ENCODE measurements at places on chromosomes 4 and X.

- no peak for DNase-seq
These were observed 1837.0 kb upstream of the PCDH7 start for GRCh38 chr4:28883211-28883610.

DNA sequence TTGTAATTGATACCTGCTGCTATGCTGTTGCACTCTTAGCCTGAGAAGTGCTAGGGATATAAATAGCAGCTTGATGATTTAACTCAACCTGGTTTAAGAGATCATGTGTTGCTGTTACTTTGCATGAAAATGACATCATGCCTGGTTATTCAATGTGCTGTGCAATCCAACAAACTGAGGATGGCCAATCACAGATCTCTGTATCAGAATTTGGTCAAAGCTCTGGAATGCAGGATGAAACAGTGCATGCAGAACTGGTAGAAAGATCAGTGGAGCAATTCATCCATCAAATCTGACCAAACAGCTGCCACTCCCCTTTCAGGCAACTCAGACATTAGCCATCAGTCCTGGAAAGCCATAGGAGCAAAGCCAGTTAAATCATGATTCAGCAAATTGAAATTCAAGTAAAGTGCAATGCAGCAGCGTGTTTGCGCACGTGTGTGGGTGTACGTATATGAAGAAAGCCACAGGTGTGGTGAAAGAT, 160.3 kb upstream of the RASGEF1B start:
- DNase-seq, result no peak

DNA sequence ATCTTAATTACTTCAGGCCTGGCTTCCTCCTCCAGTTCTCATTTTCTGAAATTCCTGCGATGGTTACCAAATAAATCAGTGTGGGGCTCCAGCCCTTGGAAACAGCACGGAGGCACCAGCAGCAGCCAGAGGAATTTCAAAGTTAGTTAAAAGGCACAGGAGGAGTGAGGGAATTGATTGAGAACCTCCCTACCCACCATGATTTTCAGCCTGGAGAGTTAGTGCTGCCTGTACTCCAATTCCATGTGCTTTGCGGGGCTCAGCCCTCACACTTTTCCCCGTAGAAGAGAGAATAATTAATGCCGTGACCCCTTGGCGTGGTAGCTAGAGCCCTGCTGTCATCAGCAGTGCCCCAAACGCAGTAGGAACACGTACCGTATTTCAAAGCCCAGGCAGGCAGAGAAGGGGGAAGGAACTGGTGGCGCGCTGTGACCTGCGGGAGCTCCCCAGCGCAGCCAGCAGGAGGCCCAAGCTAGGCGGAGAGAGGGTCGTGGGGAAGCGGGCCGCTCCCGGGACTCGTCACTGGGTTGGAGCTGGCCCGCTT, 84.0 kb upstream of the IGFBP7 start:
- DNase-seq, result peak; percentile 15

GRCh38 chr4:154464654-154465053, 26.9 kb downstream of the DCHS2 start:
- no peak for DNase-seq

- no peak for DNase-seq
These were observed 75.6 kb upstream of the GPR50 start for GRCh38 chrX:151100799-151101198.

GRCh38 chrX:78747489-78747888, at the start of gene LPAR4:
Gene LPAR4 (plus strand): TSS chrX:78747720. CDS start chrX:78754870, 7,150 bp downstream.
- no peak for DNase-seq

- no peak for DNase-seq
These were observed 17.9 kb downstream of the SMIM14 start for GRCh38 chr4:39620551-39621313.

DNA sequence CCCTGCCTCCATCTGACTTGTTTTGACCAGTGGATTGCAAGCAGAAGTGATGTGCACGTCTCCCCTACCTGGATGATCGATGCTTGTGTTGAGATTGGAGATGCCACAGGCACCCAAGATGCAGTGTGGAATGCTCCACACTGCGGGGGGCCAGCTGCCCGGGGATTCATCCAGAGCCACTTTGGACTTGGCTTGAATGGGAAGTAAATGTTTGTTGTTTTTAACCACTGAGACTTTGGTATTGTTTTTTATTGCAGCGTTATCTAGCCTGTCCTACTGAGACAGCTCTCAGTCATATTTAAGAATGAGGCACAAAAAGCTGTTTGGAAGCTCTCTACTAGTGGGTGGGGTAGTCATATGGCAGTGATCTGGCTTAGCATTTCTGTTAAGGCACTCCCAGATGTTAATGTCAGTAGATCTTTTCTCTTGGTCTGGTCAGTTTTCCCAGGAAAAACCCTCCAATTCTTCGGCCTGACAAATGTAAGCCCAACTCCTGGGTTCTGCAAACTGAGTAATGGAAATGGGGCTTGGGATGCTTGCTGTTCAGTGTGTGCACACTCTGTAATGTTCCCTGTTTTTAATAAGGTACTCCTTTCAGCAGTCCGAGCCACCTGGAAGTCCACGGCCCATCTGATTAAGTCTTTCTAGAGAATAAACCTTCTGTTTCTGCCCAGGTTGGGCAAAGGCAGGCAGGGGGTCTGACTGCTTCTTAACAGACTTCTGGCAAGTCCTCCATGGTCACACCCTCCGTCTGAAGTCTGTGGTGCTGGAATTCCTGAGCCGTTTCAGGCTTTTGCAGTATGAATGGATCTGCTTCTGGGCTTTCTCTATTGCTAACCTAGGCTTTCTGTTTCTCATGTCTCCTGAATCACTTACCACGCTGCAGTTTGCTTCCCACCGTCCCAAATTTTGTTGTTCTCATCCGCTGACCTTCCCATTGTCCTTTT, 74.8 kb downstream of the WWC2 start:
- no peak for DNase-seq

GRCh38 chrX:10893366-10893765, 217.8 kb upstream of the HCCS start:
- DNase-seq, result no peak

Data from left lung (tissue), 14 donors.